AG09309 (cell line): ENCODE measurements at places on chromosomes 6 and 20.
A peak's percentile ranks its signal among the peaks of the same experiment; 100 is the strongest.

GRCh38 chr6:73942592-73943186 is 246.7 kb downstream of the CD109 start:
- DNase-seq: no peak

GRCh38 chr6:69796073-69796641 is 653 bp downstream of the LMBRD1 start:
- no peak for DNase-seq

- DNase-seq: no peak
Measured at GRCh38 chr6:158698931-158699330, 49.1 kb downstream of the SYTL3 start.

DNA sequence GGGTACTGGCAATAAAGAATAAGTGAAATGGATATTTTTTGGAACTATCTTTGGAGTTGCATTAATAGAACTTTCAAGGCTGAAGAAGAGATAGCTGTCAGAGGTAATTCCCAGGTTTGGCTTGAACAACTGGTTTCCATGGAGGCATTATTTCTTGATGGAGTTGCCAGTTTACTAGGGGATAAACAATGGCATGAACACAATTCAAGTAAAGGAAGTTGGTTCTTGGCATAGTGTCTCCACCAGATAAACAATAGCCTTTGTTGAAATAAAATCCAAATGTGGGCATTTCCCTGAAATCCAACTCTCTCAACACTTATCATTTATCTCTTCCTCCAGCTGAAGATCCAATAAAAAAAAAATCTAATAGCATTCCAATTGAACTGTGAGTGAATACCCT is 454.9 kb downstream of the C6orf118 start:
- no peak for DNase-seq

GRCh38 chr6:144429753-144430152 is 144.6 kb downstream of the UTRN start:
- no peak for DNase-seq

GRCh38 chr6:4571011-4571410 is 205.2 kb upstream of the CDYL start:
- DNase-seq: no peak

GRCh38 chr6:41713650-41714291 is 21.6 kb downstream of the TFEB start:
- no peak for DNase-seq

DNA sequence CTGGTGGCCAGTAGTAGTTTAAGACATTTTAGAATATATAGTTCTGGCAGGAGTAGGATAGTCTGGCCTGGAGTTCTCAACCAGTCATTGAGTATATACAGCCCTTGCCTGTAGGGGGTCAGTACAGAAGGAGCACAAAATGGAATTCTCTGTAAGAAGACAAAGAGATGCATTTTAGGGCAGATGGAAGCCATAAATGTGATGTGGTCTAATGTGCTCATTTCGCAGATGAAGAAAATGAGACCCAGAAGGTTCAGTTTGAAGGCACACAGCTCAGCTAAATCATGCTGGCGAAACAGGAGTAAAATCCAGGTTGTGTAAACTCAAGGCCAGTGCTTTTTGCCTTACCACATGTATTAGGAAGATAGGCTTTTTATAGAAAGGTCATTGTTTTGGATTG is 29.6 kb downstream of the QKI start:
- no peak for DNase-seq

- no peak for DNase-seq
Measured at GRCh38 chr20:33372993-33373441, 28.3 kb downstream of the CDK5RAP1 start.

DNA sequence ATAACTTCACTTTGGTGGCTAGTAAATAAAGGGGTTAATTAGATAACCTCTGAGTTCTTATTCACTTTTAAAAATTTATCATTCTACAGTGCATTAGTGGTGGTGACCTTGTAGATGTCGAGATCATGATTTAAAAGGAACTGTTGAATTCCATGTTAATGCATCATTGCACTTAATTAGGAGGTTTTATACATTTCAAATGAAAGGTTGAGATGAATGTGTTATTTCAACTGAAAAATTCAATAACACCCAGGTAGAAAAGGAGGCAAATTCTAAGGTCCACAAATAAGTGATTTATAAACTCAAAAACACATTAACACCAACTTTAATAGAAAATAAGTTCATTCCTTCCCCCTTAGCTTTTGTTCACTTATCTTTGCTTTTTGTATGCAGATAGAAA is 58.3 kb upstream of the TMEM170B start:
- no peak for DNase-seq

GRCh38 chr6:73451223-73452106 is 632 bp downstream of the CGAS start:
- no peak for DNase-seq

GRCh38 chr6:19753826-19754225 is 83.3 kb upstream of the ID4 start:
- no peak for DNase-seq

GRCh38 chr6:33915134-33915533 is 111.3 kb upstream of the MLN start:
- DNase-seq: no peak

DNA sequence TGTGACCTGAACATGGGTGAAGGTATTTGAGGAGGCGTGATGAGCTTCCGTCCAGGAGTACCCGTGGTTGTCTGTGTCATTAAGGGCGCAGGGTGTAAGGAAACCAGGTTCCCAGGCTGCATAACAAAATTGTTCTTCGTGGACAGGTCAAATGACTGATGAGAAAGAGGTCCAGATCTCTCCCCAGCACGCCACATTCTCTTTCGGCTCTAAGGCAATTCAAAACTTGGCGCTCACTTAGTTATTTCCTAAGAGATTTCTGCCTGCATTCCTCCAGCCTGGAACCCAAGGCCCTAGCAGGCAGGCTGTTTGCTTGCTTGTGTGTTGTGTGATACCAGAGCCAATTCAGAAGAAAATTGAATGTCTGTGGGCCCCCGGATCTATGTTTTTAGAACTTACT is 139.9 kb downstream of the AGPAT4 start:
- DNase-seq: no peak

DNA sequence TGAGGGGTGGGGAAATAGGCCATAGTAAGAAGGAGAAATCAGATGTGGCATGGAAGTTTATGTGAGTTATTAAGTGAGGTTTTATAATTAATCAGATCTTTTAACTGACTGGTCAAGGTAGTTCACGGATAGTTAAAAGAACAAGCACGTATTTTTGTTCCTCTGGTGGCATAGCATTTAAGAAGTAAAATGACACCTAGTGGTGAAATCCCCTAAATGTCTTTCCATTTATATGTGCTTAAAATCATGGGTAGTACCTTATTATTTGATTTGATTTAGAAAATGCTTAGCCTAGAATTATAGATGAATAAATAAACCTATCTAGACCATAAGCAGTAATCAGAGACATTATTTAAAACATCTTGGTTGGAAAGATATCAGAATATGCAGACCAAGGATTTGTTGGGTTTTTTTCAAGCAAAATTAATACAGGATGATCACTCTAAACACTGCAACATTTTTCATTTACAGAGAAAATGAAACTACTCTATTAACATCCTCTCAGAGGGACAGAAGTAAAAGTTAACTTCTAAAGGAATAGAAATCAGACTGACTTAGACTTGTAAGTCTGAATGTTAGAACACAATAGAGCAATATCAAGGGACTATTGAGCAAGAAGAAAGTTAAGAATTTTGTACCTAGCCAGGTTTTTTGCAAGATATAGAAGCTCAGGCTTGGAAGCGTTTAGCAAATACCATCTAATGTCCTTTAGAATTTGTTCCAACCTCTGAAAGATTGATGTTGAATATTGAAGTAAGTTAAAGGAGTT is 81.1 kb downstream of the STXBP5 start:
- peak; percentile 20 for DNase-seq

DNA sequence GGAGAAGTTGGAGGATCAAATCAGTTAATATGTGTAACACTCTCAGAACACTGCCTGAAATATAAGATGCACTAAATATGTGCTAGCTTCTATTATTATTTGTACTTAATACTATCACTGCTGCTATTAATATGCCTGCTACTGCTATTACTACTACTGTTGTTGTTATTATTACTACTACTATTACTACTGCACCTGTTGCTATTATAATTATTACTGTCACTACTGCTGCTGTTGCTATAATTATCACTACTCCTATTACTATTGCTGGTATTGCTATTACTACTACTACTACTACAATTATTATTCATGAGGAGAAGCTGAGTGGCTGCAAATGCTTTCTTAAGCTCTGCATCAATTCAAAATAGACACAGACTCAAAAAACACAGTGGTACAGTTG is 16.7 kb upstream of the SSTR4 start:
- no peak for DNase-seq

DNA sequence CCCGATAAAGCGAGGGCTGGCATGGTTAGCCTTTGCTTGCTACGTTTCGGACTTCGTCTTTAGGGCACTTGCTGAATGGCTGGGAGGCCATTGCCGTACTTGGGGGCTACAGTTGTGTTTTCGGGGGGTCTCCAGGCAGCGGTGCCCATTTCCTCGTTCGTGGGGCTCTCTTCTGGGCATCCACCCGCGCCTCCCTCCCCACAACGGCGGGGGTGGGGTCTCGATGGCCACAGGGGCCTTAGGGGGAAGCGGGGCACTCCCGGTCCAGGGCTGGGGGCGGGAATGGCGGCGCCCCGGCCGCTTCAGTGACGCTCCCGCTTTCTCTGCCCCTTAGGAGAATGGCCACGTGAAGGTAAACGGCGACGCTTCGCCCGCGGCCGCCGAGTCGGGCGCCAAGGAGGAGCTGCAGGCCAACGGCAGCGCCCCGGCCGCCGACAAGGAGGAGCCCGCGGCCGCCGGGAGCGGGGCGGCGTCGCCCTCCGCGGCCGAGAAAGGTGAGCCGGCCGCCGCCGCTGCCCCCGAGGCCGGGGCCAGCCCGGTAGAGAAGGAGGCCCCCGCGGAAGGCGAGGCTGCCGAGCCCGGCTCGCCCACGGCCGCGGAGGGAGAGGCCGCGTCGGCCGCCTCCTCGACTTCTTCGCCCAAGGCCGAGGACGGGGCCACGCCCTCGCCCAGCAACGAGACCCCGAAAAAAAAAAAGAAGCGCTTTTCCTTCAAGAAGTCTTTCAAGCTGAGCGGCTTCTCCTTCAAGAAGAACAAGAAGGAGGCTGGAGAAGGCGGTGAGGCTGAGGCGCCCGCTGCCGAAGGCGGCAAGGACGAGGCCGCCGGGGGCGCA is 2.4 kb downstream of the MARCKS start:
- no peak for DNase-seq

GRCh38 chr20:55714082-55714481 is 291.2 kb downstream of the CBLN4 start:
- DNase-seq: no peak
